ENCODE measurements at places on chromosomes 3 and 15.

GRCh38 chr3:177713928-177714900 lies 516.9 kb upstream of the TBL1XR1 start:
- no peak for DNase-seq

GRCh38 chr3:33547101-33547500 lies 106.9 kb upstream of the UBP1 start:
- no peak for DNase-seq

DNA sequence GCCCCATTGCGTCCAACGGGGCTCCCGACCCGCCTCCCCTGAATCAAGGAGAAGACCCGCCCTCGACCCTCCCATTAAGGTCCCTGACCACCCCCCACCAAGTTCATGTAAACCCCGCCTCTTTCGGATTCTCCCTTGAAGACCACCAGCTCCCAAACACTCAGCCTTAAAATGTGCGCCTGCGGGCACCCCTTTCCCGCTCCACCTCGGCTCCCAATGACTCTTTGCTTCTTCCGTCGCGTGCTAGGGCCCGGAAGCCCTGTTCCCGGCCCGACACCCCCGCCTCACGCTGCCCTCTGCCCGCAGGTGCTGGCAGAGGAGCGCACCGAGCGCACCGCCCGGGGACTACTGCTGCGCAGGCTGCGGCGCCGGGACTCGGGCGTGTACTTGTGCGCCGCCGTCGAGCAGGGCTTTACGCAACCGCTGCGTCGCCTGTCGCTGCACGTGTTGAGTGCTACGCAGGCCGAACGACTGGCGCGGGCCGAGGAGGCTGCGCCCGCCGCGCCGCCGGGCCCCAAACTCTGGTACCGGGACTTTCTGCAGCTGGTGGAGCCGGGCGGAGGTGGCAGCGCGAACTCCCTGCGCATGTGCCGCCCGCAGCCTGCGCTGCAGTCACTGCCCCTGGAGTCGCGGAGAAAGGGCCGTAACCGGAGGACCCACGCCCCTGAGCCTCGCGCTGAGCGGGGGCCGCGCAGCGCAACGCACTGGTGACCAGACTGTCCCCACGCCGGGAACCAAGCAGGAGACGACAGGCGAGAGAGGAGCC lies 2.7 kb upstream of the LSMEM2 start:
- DNase-seq: no peak

GRCh38 chr15:29233566-29233965 lies 36.1 kb downstream of the NSMCE3 start:
- DNase-seq: no peak

GRCh38 chr15:43769584-43770228 lies 7.1 kb downstream of the ELL3 start:
- no peak for DNase-seq

DNA sequence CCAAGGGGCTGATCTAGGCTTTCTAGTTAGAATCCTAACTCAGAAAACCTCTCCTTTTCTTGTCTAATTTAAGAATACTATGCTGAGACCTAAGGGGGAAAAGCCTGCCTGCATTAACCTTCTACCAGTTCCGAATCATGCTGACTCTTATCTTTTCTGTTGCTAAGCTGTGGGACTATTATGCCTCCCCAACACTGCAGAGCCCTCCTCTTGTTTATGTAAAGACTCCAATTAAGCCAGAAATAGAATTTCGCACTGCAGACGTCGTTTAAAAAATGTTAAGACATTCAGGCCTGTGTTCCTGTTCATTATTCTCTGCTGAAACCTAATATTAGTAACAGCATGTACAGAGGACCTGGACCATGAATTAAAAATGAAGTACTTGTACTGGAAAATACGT lies 310.6 kb upstream of the ATP11B start:
- no peak for DNase-seq

DNA sequence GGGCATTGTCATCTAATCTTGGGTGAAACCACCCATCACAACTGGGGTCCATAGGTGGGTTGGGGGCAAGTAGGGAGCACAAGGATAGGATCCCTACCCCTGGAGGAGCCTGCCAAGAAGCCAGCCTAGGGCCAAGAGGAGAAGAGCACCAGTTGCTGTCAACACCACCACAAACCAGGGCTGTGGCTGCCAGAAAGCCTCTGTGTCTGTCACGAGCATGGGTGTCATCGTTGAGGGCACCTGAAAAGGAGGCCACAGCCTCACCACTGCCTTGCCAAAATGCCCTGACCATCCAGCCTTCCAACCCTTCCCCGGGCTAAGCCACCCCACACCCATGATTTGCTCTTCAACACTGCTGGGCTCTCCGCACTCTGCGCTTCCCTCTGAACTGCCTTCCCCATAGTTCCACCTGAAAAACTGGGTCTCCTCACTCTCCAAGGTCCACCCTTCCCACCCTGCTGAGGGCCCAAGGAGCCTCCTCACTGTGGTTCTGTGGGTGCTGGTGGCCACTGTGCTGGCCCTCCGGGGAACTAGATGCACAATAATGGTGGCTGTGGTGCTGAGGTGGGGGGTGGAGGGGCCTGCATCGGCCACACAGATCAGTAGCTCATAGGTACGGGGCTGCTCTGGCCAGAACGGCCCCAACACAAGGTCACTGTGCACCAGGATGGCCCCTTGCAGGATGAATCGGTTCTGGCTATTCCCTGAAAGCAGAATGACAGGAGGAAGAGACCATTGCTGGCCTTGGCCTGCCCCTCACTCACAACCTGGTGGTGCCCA lies 6.2 kb upstream of the IP6K1 start:
- no peak for DNase-seq

GRCh38 chr3:30704931-30705890 lies 98.8 kb downstream of the TGFBR2 start:
- DNase-seq: no peak

DNA sequence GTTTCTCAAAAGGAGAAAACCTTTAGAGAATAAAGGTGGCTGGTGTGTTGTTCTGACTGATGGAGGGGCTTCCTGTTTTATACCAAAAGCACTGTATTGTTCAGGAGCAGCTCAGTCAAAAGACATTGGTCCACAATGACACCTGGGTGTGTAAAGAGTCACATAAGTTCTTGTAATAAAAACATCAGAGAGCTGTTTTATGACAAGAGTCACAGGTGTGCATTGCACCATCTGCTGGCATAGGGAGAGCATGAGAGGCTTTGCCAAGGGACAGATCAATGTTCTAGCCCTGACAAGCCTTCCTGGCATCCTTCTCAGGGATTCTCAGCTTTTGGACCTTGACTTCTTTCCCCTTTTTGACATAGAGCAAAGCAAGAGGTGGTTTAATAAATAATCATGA lies 20.4 kb downstream of the ARPP21 start:
- DNase-seq: no peak

- no peak for DNase-seq
These were observed 58.5 kb downstream of the PIK3R4 start for GRCh38 chr3:130688015-130688688.

GRCh38 chr15:33700695-33701303 lies 267.5 kb upstream of the CHRM5 start:
- DNase-seq: peak; percentile 23

DNA sequence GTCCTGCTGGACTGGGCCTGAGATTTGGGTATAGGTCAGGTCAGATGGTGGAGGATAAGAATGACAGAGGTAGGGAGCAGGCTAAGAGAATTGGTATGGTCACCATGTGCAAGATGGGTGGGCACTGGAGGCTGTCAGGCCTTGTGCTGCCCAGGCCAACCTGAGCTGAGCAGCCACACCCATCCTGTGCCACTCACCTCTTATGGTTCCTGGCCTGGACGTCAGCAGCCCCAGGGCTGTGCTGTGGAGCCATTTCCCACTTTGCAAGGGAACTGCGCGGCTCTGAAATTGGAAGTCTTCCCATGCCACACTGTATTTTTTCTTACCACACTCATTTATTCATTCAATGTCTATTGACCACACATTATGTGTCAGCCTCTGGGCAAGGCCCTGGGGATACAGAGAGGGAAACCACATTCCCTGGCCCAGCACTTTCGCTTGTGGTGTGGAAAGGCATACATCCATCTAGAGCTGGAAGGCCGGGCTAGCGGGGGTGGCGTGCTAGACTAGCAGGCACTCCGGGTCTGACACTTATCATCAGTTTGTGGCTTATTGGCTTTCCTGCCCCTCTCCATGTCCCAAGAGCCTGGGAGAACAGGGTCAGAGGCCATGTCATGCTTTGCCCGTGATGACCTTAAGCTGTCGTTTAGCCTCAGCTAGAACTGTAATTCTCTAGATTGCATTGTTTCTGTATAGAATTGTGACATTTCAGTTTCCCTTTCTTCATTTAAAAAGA lies 51.1 kb upstream of the POLG start:
- no peak for DNase-seq

DNA sequence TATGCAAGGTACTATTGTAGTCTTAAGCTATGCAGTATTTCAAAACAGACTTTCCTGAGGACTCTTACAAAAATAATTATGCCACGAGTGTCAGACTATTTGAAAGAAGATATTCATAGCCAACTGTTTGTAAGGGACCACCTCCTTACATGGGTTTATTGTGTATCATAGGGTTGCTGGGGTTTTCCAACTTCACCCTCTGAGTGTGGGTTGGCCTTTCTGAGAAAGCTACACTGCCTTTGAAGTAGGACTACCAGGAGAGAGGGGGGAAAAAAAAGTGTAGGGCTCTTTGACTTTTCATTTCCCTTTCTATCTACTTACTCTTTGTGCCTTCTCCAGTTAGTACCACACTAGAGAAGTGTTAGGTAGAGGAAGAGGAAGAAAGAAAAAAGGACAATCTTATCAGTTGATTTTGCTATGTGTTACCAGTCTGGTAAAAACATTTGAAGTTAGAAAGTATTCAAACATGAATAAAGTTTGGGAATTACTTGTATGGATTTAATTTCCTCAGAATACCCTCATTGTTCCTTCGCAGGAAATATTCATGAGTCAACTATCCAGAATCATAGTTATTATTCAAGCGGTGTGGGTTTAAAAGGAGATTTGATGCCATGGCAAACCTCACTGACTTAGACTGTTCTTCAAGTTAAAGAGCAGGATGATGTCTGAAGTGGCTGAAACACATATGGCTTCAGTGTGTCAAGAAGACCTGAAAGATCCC lies 329.3 kb upstream of the THBS1 start:
- DNase-seq: no peak

- DNase-seq: no peak
These were observed 125.8 kb downstream of the ERC2 start for GRCh38 chr3:56342475-56342874.

DNA sequence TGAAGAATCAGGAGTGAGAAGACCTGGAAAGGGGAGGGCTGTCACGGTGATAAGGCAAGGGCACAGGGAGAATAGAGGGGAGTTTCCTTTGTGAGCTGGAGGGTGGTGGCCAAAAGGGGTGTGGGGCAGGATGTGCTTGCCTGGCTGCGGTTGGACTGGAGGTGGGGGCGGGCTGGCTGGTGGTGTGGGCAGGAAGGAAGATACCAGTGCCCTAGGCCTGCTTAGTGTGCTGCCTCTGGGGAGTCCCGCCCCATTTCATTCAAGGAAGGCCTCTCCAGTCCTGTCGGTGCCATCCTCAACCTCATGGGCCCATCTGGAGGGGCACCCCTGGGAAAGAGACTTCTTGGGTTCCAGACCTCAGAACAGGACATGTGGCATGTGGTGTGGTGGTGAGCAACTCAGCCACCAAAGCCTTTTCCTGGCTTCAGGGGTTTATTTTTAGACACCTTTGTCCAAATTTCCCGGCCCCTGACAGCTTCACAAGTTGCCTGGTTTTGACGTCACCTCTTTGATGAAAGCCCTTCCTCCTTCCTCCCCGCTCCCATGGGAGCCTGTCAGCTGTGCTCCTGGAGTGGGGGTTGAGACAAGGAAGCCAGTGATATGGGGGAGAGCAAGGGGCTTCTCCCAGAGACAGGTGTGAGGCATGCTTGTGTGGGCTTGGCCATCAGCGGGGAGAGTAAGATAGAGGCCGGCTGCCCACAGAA lies 15.6 kb downstream of the TEX264 start:
- no peak for DNase-seq

Data from HS-5 (cell line).